ENCODE measurements at places on chromosomes 3 and 15.

DNA sequence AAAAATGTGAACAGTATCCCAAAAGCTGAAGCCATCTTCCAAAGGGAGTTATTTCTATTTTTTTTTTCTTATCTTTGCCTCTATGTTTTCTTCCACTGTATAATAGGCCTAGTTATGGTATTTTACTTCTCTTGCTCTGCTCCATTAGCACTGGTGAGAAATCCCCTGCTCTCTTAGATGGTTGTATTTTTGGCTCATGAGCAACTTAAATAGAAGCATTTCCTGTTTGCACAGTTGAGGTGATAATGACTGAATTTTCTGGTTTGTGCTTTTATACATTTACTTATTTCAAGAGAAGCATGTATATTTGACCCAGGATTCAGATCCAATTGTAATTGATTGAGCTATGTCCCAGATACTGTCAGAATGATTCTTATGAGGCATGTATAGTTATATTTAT lies 61.6 kb upstream of the CD200R1L start:
- no peak for ATAC-seq

- no peak for ATAC-seq
Measured at GRCh38 chr3:143697975-143698374, 150.3 kb downstream of the SLC9A9 start.

- ATAC-seq: no peak
Measured at GRCh38 chr3:157294953-157295352, 135.0 kb upstream of the CCNL1 start.

DNA sequence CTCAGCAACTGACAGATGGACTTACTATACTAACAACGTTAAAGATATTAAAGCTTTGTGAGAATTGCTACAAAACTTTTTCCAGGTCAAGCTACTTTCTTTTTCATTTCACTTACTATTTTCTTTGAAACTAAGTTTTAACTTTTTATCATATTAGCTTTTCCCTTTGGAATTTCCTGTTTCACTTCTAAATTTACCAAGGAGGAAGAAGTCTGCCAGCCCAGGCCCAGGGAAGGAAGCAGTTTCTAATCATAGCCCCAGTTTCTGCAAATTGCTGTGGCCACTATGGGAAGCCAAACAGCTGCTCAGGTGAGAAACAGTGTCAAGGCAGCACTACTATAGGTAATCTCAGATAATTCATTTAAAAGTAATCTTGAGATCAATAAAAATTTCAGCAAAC lies 18.4 kb downstream of the CYFIP1 start:
- no peak for ATAC-seq

- ATAC-seq: no peak
Measured at GRCh38 chr15:70466305-70466704, 297.1 kb downstream of the UACA start.

DNA sequence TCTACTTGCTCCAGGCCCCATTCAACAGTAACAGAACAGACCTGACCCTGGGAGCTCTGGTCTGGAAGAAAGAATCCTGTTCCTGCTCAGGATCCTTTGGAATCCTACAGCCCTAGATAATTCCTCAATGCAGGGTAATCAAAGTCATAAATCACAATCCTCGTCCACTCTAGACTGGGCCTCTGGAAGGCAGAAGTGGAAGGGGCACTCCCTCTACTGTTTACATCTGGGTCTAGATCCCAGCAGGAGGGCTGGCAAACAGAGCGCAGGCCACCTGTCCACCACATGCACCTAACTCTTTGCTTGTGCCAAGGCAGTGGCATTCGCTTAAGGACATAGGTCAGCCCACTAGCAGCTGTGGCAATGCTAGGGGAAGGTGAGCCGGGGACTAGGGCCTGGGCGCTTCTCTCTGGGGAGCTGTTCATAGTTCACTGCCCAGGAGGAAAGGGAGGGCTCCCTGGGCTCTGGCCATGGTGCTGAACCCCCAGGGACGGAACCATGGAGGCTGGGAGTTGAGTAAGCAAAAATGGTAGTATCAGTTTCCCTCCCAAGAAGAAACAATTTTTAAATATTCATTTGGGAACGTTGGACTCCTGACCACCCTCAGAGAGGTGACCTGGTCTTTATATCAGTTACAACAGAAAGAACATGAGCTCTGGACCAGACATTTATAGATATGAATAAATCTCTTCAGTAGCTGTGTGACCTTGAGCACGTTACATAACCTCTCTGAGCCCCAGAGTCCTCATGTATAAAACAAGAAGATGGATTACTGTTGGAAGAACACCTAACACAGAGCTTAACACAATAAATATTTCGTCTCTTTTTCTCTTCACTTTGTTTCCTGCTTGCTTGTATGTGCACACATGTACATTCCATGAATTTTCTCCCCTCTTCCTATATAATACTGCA lies 90.2 kb downstream of the NTRK3 start:
- no peak for ATAC-seq

- no peak for ATAC-seq
Measured at GRCh38 chr3:104044002-104044401, 1322.7 kb upstream of the ALCAM start.

DNA sequence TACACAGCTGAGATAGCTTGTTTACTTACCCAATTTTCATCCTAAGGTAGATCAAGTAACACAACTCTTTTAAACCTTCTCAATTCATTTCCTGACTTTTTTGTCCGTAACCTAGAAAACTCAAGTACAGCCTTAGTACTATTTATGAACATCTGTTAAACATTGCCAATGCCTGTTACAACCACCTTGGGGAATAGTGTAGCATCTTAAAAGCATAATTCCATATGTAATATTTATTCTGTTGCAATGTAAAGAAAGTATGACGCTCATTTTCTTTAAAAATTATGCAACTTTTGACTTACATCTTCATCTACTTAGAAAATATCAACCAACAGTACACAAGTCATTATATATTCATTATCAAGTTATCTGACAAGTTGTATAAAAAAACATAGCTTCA lies 54.6 kb downstream of the SUCLG2 start:
- no peak for ATAC-seq

DNA sequence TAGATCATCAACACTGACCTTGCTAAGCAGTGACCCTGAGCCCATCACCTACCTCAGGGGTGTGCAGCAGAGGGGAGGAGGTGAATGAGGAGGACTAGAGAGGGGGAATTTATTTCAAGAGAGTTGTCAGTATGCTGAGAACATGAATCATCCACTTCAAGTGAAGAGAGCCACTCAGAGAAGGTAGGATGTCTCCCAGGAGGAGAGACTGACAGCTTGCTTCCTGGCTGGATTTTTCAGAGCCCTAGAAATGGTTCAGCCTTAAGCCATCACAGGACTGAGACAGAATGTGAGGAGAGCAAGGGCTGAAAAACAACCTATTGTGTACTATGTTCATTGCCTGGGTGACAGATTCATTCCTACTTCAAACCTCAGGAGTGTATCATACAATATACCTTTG lies 34.8 kb downstream of the CCNL1 start:
- no peak for ATAC-seq

DNA sequence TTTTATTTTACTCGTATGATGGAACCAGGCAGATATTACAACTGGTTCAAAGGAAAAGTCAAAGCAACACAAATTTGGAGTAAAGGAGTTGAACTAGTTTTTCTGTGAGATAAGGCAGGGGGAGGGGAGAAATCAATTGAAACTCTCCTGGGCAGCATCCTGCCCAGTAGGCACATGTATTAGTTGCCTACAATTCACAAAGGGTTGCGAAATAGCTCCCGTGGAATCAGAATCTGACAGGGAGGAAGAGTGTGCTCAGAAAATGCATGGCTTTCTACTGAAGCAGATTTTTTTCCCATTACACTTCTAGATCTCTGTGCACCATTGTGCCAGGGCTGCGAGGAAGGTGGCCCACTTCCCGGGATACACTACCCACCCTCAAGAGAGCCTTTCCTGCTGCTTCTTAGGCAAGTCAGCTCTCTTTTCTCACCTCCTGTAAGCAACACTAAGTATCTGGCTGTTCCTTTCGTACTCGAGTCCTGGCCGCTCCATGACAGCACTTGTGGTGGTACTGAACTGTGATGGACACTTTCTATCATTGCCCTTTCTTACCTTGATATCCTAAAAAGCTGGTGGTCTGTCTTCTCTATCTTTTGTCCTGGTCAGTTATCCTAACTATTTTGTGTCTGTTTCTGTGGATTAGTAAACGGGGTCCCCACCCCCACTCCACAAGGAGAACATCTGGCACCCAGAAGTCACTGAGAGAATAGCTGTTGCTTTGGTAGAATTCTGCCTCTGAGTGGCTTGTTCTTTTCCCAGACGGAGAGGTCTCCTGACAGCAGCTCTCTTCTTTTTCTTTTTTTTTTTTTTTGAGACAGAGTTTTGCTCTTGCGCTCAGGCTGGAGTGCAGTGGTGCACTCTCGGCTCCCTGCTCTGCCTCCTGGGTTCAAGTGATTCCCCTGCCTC lies 74.8 kb downstream of the RPL39L start:
- ATAC-seq: no peak

DNA sequence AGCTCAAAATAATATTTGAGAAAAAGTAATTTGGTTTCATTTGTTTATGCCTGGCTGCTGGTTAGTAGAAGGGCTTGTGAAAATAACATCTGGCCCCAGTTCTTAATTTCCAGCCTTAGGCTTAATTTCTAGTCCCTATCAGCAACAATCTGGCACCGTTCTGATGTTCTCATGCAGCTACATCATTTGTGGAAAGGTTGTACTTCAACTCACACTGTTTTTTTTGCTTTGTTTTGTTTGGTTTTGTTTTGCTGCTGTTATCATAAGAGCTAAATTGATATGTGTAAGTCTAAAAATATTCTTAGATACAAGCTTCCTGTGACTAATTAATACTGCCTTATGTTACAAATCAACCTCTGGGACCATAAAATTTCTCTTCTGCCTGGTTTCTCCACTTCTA lies 8.9 kb downstream of the CPA3 start:
- ATAC-seq: no peak

DNA sequence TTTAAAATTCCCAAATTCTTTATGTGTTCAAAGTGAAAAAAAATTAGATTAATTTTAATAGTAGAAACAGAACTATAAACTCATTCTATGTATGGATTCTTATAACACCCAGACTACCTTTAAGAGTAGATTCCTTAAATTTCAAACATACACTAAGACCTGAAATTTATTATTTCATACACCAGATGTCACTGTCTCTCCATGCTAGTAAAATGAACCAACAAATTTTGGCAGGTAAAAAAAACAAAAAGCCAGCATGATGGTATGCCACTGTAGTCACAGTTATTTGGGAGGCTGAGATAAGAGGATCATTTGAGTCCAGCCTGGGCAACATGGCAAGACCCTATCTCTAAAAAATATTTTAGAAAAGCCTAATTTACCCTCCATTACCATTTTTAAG lies 461.3 kb upstream of the NAALADL2 start:
- no peak for ATAC-seq

- ATAC-seq: no peak
Measured at GRCh38 chr3:194360568-194360967, 9.0 kb downstream of the LRRC15 start.

GRCh38 chr3:31081018-31081662 lies 186.7 kb upstream of the GADL1 start:
- no peak for ATAC-seq

GRCh38 chr15:67076147-67076843 lies 10.9 kb downstream of the SMAD3 start:
- ATAC-seq: peak; percentile 53

DNA sequence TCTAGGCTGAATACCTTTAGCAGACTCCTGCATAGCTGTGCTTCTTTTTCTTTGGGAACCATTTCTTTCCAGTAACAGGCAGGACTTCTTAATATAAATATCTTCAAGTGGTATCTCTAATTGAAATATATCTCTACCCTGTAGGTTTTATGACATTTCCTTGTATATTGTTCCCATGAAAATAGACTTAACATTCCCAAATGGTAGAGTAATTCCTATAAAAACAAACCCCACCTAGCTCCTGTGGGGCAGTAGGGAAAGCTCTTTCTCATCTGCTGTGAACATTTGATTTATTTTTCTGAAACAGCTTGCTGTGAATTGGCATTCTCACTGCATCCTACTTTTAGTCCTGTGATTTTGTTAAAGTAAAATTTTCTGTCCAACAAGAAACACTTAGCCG lies 20.8 kb downstream of the SELENOT start:
- ATAC-seq: no peak

GRCh38 chr15:58537033-58537432 lies 105.2 kb downstream of the LIPC start:
- ATAC-seq: no peak

- ATAC-seq: peak; percentile 33
Measured at GRCh38 chr15:20340331-20340811, 201.2 kb downstream of the GOLGA6L6 start.

GRCh38 chr3:39191773-39192172 lies 622 bp downstream of the XIRP1 start:
- ATAC-seq: no peak

GRCh38 chr15:100131321-100132224 lies 210.2 kb downstream of the ADAMTS17 start:
- ATAC-seq: peak; percentile 65
